ENCODE measurements at places on chromosomes 11 and 22. TPM values are rescaled to one million over a fixed set of nuclear protein-coding genes. Genes with fewer than 3 reads are reported as not detected.

The LUZP2 gene
- 0.57 TPM for total RNA-seq

The PANX3 gene
- not detected for total RNA-seq

DNA sequence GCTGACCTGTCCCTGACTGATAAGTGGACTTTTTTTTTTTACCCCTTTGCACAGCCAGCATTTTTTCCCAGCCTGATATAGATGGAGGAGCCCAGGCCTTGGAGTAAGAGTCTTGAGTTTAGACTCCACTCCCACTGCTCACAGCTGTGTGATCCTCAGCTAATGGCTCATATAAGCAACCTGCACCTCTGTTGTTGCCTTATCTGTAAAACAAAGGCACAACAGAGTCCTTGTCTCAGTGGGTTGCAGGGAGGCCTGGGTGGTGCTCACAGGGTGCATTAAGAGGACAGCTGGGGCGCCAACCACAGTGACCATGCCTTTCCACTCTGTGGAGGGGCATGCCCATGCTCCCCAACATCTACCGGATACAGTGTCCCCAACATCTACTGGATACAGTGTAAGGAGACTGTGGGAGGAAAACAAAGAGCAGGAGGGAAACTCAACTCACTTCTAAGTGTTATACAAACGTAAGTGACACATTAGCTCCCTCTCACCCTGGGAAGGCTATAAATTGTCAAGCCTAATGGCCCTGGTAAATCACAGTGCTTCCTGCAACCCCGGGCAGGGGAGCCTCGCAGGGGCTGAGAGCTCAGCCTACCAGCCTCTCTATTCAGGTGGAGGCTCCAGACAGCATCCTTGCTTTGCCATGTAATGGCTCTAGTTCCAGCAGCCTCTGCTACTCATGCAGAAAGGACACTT lies 109.5 kb downstream of the TENM4 start:
- no peak for DNase-seq

DNA sequence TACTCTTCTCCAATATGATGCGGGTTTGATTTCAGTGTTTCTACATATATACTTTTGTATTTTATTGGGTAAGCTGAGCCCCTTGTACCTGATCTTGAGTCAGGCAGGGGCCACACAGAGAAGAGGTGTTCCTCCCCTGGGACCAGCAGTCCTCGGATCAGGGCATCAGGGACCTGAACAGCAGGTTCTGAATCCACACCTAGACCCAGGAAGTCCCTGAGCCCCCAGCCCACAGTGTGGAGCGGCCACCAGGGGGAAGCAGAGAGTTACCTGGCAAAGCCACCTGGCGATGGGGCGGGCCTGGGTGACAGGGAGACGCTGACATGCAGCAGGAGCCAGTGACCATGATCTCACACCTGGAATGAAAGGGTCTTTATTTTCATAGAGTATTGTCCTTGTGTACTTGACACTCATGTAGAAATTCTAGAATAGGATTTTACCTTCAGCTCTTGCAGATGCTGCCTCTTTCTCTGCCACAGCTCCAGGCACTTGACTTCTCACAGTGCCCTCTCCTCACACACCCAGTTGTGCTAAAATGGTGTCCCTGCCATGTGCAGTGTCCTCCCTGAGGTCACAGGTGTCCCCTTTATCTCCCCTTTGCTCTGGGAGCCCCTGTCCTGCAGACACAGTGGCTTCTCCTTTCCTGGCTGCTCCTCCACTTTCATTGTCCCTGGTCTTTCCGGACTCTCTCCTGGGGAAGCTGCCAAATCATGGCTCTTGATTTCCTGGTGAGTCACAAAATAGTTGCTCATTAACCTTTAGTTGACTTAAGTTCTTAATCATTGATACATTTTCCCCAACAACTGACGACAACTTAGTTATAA lies 48.5 kb downstream of the GGTLC2 start:
- DNase-seq: peak; percentile 84

GRCh38 chr11:19867064-19867463 lies 154.4 kb downstream of the NAV2 start:
- DNase-seq: no peak

DNA sequence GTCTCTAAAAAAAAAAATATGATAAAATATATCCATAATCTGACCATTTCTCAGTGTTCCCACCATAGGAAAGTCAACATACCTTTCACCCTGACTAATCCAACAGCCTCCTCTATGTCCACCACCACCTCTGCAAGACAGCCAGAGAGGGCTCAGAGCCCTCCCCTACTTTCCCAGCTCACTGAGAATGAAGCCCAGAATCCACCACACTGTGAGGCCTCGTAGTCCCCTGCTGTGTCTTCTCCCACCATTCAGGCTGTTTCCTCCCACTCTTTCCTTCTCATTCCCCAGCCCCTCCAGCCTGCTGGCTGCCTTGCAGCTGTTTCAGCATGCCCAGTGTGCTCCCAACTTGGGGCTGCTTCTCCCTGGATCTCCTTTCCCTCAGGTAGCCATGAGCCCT lies 27.0 kb downstream of the SGSM3 start:
- DNase-seq: no peak

DNA sequence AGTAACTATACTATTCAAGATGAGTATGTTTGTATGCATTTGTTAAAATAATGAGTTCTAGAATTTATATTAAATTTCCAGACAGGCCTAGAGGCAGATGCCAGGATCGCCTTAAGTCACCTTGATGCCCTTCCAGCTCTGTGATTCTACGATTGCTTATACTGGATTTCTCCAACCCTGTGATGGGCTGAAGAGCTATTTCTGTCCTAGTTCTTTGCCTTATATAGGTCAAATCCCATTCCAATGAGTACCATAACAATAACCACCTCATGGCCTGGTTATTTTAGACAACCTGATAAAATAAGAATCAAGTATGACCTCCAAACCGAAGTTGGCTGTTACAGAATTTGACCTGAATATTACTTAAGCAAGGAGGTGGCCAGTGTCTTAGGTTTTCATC lies 79.8 kb upstream of the BLID start:
- DNase-seq: no peak

DNA sequence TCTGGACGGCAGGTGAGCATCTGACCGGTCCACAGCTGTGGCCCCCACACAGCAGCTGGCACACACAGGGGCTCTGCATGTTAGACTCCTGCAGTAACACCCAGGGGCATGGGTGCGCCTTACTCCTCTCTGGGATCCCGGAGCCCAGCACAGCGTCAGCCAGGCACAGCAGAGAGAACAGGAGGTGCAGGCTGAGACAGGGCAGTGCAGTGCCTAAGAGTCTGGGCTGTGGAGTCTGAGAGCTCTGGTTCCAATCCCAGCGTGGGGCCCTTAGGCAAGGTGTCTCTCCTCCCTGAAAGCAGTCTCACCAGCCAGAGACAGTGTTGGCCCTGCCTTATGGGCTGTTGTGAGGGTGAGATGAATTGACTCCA lies 2.3 kb downstream of the NUDT8 start:
- no peak for DNase-seq

- DNase-seq: no peak
Observed at GRCh38 chr11:7436657-7437056, 48.6 kb upstream of the OLFML1 start.

- DNase-seq: peak; percentile 77
Observed at GRCh38 chr22:37167176-37167980, 17.7 kb upstream of the IL2RB start.

DNA sequence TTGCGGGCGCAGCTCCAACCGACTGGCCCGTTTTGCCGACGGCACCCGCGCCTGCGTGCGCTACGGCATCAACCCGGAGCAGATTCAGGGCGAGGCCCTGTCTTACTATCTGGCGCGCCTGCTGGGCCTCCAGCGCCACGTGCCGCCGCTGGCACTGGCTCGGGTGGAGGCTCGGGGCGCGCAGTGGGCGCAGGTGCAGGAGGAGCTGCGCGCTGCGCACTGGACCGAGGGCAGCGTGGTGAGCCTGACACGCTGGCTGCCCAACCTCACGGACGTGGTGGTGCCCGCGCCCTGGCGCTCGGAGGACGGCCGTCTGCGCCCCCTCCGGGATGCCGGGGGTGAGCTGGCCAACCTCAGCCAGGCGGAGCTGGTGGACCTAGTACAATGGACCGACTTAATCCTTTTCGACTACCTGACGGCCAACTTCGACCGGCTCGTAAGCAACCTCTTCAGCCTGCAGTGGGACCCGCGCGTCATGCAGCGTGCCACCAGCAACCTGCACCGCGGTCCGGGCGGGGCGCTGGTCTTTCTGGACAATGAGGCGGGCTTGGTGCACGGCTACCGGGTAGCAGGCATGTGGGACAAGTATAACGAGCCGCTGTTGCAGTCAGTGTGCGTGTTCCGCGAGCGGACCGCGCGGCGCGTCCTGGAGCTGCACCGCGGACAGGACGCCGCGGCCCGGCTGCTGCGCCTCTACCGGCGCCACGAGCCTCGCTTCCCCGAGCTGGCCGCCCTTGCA lies 1.0 kb downstream of the FJX1 start:
- peak; percentile 18 for DNase-seq

Measured in colonic mucosa (tissue), 4 donors.